Urinary bladder (tissue), 4 donors: ENCODE measurements at places on chromosomes 7 and 10. TPM values are rescaled to one million over a fixed set of nuclear protein-coding genes. Genes with fewer than 3 reads are reported as not detected.

The DKK1 gene
- total RNA-seq = 4.6 TPM

The OPALIN gene
- not detected for total RNA-seq

The SMKR1 gene
- not detected for total RNA-seq

The FXYD4 gene
- 0.95 TPM for total RNA-seq

The FAM25A gene
- not detected for total RNA-seq

The A1CF gene
- not detected for total RNA-seq

The ZNF722 gene
- not detected for total RNA-seq

The VSTM4 gene
- 60.2 TPM for total RNA-seq

The MAD1L1 gene
- total RNA-seq = 23.1 TPM

The PCLO gene
- 6.5 TPM for total RNA-seq

The HMX2 gene
- not detected for total RNA-seq

The GRM3 gene
- total RNA-seq = 0.21 TPM

The MDFIC gene
- 69.4 TPM for total RNA-seq

The HGF gene
- 42.7 TPM for total RNA-seq

The ODAD2 gene
- total RNA-seq = 2.7 TPM

The TCAF1 gene
- 67.0 TPM for total RNA-seq

The WNT2 gene
- total RNA-seq = 8.9 TPM

The HYAL4 gene
- not detected for total RNA-seq

The AKR1D1 gene
- not detected for total RNA-seq

The PNLIPRP3 gene
- total RNA-seq = not detected

The SLIT1 gene
- total RNA-seq = 0.58 TPM

The OR2A14 gene
- total RNA-seq = not detected

The TACC2 gene
- 21.2 TPM for total RNA-seq

The HSPA12A gene
- 24.4 TPM for total RNA-seq

The CXCL12 gene
- 154 TPM for total RNA-seq

The PRR15 gene
- total RNA-seq = 3.0 TPM

The C10orf67 gene
- not detected for total RNA-seq

The SLC18A3 gene
- 0.11 TPM for total RNA-seq

The HELLS gene
- 99.1 TPM for total RNA-seq

The FASTK gene
- 42.4 TPM for total RNA-seq

The COL13A1 gene
- total RNA-seq = 9.2 TPM

The FBXL13 gene
- total RNA-seq = 8.1 TPM

The MBL2 gene
- total RNA-seq = not detected

The CDK1 gene
- total RNA-seq = 66.8 TPM

The MLXIPL gene
- total RNA-seq = 0.37 TPM

The CALY gene
- total RNA-seq = 0.79 TPM

The ERVW-1 gene
- total RNA-seq = not detected

The THNSL1 gene
- 10.9 TPM for total RNA-seq

The C7orf57 gene
- 0.21 TPM for total RNA-seq

The EPO gene
- total RNA-seq = not detected

The NKX2-3 gene
- 0.11 TPM for total RNA-seq

The AOC1 gene
- total RNA-seq = 0.32 TPM

The MEOX2 gene
- 43.1 TPM for total RNA-seq

The TBC1D12 gene
- 52.9 TPM for total RNA-seq

The PON3 gene
- 3.7 TPM for total RNA-seq

The SRRM3 gene
- total RNA-seq = 0.58 TPM

The ZP3 gene
- 0.42 TPM for total RNA-seq
